ENCODE measurements at places on chromosomes 16 and 17.

DNA sequence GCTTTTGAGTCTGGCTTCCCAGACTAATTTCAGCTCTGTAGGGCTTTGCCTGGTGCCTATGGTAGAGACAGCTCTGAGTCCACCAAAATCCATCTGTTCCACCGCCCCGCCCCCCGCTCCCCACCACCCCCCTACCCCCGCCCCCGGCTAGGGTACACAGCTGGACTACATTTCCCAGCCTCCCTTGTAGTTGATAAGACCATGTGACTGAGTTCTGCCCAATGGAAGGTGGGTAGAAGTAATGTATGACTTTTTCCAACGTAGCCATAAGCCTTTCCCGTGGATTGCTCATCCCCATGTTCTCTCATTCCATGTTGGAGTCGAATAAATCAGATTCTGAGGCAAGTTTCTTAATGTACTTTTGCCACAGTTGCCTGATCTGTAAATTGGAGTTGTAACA is 786.7 kb upstream of the EEF2KMT start:
- ATAC-seq, result no peak

DNA sequence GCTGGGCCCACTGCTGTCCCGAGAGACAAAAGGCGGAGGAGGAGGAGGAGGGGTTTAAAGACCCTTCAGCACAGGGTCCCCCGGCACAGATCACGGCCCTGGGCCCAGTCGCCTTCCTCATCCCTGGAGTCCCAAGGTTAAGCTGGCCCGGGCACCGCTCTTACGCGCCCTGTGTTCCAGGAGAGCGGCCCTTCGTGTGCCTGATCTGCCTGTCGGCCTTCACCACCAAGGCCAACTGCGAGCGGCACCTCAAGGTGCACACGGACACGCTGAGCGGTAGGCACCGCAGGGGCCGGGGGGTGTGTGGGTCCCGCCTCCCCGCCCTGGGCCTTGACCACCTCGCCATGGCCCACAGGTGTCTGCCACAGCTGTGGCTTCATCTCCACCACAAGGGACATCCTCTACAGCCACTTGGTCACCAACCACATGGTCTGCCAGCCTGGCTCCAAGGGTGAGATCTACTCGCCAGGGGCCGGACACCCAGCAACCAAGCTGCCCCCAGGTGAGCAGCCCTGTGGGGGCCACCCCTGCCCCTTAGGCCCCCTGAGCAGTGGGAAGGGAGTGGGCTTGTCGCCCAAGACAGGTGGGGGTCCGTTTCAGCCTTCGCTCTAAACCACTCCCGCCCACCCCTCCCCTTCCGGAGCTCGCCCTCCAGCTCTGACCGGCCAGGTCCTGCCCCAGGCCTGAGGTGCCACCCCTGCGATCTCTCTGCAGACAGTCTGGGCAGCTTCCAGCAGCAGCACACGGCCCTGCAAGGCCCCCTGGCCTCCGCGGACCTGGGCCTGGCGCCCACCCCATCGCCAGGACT is 37.6 kb upstream of the ZC3H18 start:
- ATAC-seq, result no peak

- ATAC-seq, result no peak
Observed at GRCh38 chr17:56506349-56506748, 87.2 kb upstream of the NOG start.

DNA sequence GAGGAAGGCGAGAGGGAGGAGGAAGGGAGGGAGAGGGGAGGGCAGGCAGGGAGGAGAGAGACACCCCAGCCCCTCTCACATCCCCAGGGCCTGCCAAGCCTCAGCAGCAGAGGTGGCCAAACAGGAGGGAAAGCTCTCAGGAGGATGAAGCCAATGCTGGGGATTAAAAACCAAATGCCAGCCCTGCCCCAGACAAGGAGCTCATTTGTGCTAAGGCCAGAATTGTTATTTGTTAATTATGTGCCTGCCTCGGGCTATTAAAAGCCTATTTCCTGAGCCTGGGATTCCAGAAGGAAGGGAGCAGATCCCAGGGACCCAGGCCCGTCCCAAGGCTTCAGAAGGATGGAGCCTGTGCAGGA is 27.9 kb upstream of the GINS2 start:
- no peak for ATAC-seq

DNA sequence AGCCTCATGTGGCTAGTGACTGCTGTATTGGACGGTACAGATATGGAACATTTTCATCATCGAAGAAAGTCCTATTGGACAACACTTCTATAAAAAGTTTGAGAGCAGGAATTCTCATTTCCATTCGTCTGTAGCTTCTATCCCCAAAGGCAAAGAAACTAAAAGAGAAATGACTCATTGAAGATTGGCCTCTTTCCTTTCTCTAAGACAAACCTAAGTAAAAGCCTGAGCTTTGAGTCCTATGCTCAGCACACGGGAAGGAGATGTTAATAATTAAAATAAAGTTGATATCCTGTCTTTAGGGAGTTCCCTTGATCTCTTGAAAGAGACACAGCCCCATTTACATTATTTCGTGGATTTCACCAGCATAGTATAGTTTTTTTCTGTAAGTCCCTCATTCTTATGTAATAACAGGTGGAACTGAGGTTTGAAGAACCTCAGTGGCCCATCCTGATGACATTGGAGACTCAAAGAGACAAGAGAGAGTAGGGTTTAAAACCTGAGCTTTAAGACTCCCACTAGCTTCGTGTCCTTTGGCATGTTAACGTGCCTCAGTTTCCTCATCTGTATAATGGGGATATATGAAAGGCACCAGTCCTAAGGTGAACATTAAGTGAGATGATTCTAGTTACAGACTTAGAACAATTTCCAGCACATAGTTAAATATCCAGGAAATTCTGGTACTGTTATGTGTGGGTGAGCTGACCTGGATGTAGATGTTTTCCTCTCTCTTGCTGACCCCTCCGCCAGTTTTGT is 174.0 kb downstream of the IRX3 start:
- no peak for ATAC-seq

DNA sequence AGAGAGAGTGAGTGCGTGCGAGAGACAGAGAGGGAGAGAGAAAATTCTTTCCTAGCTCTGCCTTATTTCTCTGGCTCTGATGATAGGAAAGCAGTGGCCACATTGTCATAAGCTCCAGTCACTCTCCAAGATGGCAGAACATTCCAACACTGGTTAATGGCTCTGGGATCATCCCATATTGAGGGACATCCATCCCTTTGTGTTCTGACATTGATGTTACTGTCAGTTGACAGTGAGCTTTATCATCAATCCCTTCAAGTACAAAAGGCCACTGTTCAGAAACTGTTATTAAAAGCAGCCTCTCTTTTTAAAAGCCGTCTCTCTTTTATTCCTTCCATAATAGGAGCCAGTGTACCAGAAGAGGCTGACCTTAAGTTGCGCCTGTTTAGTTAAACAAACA is 1084.9 kb upstream of the RBFOX1 start:
- ATAC-seq, result no peak

- no peak for ATAC-seq
Observed at GRCh38 chr16:3190949-3191353, 2.9 kb downstream of the OR1F1 start.

DNA sequence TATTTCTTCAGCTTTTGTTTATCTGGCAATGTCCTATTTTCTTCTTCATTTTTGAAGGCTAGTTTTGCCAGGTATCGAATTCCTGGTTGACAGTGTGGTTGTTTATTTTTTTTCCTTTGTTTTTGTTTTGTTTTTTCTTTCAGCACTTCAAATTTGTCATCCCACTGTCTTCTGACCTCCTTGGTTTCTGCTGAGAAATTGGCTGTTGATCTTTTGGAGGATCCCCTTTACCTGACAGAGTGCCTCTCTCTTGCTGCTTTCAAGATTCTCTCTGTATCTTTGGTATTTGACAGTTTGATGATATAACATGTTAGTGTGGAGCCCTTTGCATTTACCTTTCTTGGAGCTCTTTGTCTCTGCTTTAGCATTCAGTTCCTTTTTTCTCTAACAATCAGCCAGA is 9.6 kb upstream of the ATF7IP2 start:
- ATAC-seq, result no peak

Data from activated CD4-positive, CD25-positive, alpha-beta regulatory T cell treated with anti-CD3 and anti-CD28 coated beads, Interleukin-2, amount 50 U/mL, for 24 hours (primary cell).